ENCODE measurements at places on chromosomes 2 and 18.

GRCh38 chr2:51717312-51717711 lies 685.4 kb upstream of the NRXN1 start:
- no peak for DNase-seq

DNA sequence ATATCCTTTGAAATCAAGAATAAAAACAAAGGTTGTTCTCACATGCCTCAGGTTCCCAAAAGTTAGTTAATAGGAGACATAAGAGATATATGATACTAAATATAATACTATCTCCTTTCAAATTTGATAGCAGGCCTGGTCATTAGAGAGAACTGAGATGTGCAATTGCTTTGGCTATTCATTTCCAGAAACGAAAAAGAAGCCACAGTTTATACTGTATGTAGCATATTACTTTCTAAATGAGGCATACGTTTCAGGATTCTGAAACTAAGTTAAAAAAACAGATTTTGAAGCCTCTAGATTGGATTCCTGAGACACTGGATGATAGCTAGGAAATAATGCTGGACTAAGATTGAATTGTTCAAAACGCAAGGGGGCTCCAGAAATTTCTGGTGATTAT lies 7.1 kb downstream of the PPP1R1C start:
- DNase-seq = no peak

DNA sequence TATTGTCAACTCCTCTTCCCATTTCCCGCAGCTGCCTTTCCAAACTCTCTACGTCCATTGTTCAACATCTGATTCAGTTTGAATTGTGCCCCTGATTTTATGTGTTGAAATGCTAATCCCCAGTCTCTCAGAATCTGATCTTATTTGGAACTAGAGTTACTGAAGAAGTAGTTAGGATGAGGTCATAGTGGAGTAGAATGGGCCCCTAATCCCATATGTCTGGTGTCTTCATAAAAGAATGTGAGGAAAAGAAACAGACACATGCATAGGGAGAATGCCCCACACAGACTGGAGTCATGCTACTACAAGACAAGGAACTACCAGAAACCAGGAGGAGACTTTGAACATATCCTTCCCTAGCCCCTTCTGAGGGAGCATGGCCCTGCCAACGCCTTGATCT lies 99.2 kb downstream of the LRP1B start:
- no peak for DNase-seq

GRCh38 chr2:42638080-42638784 lies 69.8 kb downstream of the MTA3 start:
- DNase-seq = no peak

DNA sequence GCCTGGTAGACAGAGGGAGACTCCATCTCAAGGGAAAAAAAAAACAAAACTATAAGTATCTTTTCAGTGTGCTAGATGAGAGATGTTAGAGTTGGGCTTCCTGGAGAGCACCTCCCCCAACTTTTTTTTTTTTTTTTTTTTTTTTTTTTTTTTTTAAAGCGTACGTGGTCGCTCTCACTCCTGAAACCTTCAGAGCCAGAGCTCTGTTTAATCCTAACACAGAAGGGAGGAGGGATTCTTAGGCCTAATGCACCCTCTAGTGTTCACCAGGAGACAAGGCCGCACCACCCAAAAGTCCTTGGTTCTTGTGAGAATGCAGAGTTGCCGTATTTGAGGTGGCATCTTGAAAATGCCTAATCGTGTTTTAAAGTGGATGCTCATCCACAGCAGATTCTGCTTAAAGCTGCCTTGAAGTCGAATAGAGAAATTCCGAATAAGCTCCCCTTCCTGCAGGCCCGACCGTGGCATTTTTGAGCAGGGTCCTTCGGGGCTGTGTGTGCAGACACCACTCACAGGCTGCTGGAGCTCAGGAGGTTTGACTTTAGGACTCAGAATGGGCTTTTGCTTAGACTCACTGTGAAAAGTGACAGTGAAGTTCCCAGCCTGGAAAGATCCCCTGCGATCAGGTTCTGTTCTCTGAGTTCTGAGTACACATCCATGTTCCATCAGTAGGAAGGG lies 252.6 kb downstream of the AGAP1 start:
- DNase-seq = no peak

GRCh38 chr18:31554776-31555175 lies 36.9 kb upstream of the TTR start:
- no peak for DNase-seq

- DNase-seq = no peak
These were observed 219.9 kb downstream of the EXOC6B start for GRCh38 chr2:72605836-72606442.

GRCh38 chr2:215540658-215541057 lies 104.8 kb upstream of the FN1 start:
- no peak for DNase-seq

DNA sequence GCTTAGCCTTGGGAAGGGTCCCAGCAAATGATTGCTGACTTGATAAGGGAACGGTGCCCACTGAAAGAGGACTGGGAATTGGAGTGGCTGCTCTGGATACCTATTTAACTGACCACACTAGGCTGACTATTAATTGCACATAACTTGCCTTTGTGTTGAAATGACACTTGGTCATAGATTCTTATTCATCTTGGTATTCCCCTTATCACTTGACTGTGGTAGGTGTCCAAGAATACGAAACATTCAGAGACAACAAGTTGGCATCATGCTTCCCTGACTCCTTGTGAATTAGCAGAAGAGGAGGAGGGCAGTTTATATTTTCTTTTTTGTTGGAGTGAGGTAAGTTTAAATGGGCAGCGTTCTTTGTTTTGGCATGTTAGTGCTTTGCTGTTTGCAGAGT lies 13.4 kb downstream of the FMNL2 start:
- DNase-seq = no peak

DNA sequence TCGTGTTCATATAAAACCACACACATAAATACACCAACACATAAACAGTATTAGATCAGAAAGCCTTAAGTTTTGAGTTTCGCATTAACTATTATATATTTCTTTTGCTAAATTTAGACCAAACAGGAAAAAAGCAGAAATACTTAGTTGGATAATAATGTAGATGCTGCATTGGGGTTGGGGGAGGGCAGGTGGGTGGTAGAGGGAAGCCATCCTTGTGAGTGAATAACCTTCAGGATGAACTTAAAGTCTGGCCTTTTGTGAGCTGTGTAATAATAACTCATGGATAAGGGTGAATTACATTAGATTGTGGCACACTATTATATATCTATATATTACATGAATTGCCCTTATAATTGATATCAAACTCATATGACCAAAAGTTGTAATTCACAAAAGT lies 174.7 kb downstream of the WDR7 start:
- DNase-seq = no peak

DNA sequence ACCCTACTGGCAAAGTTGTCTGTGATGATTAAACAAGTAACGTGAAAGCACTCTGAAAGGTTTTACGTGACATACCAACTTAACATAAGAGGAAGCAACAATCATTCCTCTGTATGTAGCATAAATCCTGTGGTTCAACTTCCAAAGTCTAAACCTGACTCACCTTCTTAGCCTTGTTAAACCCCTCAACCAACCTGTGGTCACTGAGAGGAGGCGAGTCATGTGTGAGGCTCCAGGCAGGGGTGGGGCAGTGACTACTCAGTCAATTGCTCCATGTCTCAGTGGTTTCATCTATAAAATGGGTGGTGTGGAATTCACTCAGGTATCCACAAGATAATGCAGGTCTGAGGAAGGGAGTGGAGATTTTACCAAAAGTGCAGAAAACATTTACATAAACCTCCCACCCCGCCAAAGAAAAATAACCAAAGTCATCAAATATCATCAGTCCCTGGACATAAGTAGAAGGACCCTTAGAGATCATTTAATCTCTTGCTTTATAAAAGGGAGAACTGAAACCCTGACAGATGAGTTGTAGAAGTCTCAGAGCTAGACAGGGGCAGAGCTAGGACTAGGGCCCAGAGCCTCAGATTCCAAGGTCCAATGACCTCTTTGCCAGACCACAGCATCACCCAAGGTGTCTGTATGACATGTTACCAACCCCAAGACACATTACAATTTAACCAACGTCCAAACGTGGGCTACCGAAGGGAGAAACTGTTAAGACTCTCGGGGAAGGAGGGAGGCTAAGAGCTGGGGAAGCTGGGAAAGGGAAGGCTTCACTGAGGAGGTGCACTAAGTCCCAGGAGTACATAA lies 3.7 kb upstream of the PCBP1 start:
- DNase-seq = no peak

DNA sequence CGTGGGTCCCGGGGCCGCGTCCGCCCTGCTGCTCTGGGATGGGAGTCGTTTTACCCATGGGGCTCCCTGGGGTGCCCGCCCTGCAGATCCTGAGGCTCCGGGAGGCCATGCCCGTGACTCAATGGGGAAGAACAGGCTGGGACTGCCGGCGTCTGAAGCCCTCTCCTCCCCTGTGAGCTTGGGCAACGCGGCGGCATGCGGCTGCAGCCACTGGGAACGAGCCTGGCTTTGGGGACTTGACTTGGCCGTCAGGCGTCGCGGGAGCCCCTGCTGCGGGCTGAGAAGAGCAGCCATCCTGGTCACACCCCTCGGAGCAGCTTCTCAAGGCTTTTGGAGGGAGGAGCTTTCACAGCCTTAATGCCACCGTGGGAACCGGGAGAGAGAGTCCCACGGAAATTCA lies 126.9 kb upstream of the CTDP1 start:
- DNase-seq = no peak

- DNase-seq = no peak
These were observed 43.4 kb downstream of the MC4R start for GRCh38 chr18:60329131-60329530.
